ENCODE measurements at places on chromosomes 4 and X. TPM values are rescaled to one million over a fixed set of nuclear protein-coding genes. Genes with fewer than 3 reads are reported as not detected.
A peak's percentile ranks its signal among the peaks of the same experiment; 100 is the strongest.

GRCh38 chr4:100819505-100819904 is 301.7 kb upstream of the EMCN start:
- no peak for DNase-seq

GRCh38 chr4:53713296-53713695 is 122.0 kb upstream of the LNX1 start:
- no peak for DNase-seq

The DTHD1 gene
- 81.5 TPM for total RNA-seq

The ZFYVE28 gene
- 104 TPM for total RNA-seq

GRCh38 chr4:14841801-14842768 is 160.2 kb upstream of the CPEB2 start:
- no peak for DNase-seq

DNA sequence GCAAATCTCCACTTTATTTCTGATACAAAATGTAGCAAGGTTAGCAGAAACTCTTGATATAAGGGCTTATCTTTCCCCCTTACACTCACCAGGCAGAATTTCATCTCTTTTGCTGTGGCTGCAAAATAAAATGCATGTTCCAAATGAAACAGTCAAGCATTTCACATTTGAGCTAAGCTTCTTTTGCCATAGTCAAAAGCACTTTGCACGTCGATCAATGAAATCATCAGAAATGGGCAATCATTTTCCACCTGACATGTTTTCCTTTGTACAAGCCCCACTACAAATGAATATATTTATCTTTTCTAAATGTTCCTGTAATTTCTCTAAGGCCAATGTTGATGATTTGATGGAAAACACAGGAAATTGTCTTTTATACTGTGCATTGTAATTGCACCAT is 178.4 kb downstream of the ANKRD50 start:
- DNase-seq, result no peak

The MED28 gene
- 44.8 TPM for total RNA-seq

GRCh38 chrX:86507331-86507730 is 359.1 kb downstream of the DACH2 start:
- DNase-seq, result no peak

DNA sequence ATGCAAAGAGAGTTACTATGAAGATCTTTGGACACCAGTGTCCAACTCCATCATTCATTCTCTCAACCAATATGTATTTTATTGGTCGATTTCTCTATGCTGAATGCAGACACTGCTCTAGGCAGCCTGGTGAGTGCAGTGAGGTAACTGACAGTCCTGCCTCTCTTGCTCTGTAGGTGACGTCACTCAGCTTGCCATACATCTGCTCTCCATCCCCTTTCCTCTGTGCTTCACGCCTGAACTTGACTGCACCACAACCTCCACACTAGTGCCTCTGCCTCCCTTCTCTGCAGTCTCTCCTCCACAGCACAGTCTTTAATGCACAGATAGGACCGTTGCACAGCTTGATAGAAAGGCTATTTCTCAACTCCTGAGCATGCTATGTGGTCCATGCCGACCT is 344.9 kb upstream of the NOCT start:
- no peak for DNase-seq

GRCh38 chr4:176538217-176538925 is 218.6 kb downstream of the SPCS3 start:
- DNase-seq, result no peak

GRCh38 chr4:180571516-180572055 is 1671.6 kb upstream of the TENM3 start:
- no peak for DNase-seq

DNA sequence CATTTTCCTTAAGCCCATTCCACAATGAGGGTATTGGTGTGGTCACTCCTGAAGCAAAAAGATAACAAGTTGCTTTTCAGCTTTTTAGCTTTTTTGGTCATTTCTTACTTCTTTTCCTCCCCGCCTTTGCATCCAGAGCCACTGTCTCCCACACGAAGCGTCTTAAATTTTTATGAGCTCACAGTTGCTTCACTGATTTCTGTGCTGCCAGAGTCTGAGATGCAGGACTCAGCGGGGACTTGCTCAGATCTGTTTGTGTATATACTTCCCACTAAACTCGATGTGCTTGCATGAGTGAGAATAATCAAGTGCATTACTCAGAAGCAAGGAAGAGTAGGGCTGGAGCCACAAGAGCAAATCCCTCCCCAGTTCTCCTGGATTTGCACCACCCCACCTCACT is 80.2 kb upstream of the FHL1 start:
- DNase-seq, result no peak

The XKRX gene
- not detected for total RNA-seq

DNA sequence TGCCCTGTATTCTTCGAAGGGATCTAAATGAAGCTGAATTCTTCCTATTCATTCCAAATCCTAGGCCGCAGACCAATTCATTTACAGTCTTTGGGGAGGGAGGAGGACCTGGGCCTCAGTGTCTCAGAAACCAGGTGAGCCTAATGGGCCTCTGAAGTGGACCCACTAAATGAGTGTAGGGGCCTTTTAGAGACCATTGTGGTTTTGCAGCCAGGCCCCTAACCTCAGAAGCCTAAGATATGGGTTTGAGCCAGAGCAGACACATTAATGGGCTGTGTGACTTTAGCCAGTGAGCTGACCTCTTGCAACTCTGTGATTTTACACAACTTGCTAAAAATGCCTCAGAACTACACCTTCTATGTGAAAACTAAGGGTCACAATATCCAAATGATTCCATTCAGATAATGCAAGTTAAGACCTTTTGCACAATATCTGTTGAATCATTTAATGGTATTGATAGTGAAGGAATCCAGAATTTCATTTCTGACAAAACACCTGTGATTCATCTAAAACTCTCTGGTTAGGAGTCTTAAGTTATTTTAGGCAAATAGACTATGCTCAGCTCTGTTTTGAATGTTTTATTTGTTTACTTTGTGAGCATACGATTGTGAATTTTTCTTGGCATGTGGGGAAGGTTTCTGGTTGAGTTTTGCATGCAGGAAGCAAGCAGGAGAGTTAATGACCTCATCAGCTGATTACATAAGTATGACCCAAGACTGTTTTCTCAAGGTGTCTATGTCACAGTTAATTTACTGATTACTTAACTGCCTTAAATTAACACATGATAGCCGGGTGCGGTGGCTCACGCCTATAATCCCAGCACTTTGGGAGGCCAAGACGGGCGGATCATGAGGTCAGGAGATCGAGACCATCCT is 75.0 kb downstream of the EVC start:
- DNase-seq, result no peak

DNA sequence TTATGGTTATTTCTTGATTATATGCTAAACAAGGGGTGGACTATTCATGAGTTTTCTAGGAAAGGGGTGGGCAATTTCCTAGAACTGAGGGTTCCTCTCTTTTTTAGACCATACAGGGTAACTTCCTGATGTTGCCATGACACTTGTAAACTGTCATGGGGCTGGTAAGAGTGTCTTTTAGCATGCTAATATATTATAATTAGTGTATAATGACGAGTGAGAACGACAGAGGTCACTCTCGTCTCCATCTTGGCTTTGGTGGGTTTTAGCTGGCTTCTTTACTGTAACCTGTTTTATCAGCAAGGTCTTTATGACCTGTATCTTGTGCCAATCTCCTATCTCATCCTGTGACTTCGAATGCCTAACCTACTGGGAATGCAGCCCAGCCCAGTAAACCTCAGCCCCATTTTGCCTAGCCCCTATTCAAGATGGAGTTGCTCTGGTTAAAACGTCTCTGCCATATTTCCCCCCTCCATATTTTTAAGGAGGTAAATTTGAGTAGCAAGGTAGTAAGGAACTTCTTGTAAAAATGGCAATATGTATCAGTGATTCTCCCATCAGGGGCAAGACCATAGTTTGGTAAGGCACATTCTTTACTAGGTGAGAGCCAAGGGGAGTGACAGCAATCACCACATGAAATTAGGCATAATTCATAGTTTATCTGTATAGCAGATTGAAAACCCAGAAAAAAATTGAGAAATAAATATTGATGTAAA is 2.6 kb downstream of the CXCL2 start:
- DNase-seq, result no peak

- DNase-seq, result no peak
Observed at GRCh38 chrX:129981752-129982299, 609 bp upstream of the BCORL1 start.

DNA sequence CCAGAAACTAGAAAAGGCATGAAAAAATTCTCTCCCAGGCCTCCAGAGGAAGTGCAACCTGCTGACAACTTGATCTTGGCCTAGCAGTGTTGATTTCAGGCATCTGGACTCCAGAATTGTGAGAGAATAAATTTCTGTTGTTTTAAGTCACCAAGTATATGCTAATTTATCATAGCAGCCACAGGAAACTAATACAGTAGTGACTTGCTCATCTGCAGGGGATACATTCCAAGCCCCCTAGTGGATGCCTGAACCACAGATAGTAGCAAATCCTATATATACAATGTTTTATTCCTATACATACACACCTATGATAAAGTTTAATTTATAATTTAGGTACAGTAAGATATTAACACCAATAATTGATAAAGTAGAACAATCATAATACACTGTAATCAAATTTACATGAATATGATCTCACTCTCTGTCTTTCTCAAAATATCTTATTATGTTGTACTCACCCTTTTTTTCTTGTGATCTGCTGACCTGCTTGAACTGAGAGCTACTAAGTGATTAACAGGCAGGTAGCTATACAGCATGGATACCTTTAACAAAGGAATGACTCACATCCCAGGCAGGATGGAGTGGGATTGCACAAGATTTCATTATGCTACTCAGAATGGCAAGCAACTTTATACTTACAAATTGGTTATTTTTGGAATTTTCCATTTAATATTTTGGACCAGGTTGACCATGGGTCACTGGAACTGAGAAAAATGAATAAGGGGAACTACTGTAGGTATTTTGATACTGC is 501.1 kb downstream of the KCNIP4 start:
- DNase-seq, result no peak

- no peak for DNase-seq
Observed at GRCh38 chr4:174420316-174420715, 102.0 kb downstream of the HPGD start.

The FAM156A gene
- total RNA-seq, result 16.2 TPM

GRCh38 chr4:173211838-173212237 is 43.2 kb downstream of the GALNT7 start:
- DNase-seq, result no peak

- no peak for DNase-seq
Observed at GRCh38 chrX:25049971-25050370, 34.2 kb upstream of the ARX start.

GRCh38 chr4:58061967-58062366 is 951.8 kb upstream of the IGFBP7 start:
- no peak for DNase-seq

DNA sequence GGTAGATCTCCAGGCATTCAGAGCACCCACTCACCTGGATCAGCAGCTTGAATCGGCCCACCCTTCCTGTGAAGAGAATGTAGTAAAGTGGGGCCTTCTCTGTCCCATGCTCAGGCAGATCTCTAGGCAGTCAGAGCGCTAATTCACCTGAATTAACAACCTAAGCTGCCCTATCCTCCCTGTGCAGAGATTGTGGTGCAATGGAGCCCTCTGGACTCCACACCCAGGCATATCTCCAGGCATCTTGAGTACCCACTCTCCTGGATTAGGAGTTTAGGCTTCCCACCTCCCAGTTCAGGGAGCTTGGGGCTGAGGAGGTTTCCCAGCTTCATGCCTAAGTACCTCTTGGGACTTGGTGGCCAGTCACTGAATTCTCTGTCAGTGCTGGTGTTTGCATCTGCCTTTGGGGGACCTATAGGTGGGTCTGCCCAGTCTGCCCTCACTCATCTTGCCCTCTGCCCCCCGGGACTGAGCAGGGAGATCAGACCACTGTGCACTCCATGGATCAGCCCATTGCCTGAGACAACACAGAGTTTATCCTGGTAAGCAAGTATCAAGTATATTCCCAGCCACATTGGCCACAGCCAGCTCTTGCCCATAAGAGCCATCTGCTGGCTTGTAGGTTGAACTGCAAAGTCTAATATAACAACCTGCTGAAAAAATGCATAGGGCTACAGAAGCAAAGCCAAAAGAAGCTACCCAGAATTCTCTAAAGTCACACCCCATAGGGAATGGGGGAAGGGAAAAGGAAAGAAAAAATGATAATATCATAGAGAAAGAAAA is 372.9 kb downstream of the KLHL13 start:
- DNase-seq, result no peak

DNA sequence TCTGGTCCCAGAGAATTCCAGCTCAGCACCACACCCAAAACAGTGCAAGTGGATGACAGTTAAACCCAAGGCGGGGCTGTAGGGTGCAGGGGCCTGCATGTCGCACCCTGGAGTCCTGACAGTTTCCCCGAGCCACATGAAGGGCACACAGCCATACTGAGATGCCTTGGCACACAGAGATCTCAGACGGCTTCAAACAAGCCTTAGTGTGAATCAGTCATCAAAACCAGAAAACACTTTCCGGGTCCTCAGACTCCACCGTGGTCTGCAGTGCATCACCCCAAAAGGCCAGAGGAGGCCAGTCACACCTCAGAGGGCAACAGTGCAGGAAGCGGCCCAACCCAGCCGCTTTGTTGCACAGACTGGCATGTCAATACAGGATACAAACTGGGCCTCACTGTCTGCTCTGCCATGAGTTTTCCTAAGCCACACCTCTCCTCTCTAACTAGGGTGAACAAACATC is 64.6 kb upstream of the ENPP6 start:
- peak; percentile 65 for DNase-seq

DNA sequence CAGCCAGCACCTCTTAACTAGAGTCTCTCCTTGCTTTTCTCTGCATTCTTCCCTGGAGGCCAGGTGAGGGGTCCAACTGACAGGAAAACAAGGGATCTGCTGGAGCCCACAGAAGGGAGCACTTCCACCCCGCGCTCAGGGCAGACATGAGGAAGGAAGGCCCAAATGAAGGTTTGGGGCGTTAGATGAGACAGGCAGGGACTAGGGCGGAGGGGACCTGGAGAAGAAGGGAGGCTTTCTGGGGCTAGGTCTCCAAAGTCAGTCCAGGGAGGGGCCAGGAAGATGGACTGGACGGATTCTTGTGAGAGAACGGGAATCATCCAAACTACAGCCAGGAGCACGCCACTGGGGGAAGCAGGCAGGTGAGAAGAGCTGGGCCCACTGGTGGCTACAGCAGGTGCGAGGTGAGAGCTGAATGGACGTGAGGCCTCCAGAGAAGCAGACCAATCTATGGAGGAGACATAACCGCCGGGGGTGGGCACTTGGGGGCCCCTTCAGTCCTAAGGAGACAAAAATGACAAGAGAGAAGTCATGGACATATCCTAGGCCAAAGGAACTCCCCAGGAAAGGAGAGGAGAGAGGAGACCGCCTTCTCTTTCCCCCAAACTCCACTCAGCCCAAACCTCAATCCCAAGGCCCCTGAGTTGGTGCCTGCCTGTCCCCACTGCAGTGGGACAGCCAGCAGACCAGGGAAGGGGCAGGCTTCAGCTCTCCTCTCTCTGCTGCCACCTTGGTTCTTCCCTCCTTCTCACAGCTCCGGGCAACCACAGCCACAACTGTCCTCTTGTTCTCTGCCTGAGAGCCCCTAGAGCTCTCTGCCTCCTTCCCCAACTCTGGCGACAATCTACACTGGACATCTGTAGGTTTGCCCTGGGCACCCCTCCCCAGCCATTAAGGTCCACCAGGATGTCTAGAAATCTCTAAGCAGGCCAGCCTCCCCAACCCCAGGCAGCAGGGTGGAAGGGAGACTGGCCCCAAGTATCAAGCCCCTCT is 7.0 kb downstream of the APLN start:
- DNase-seq, result no peak

Measured in natural killer cell (primary cell).